ENCODE measurements at places on chromosomes 6 and 20.

- DNase-seq = peak; percentile 73
Measured at GRCh38 chr6:29490055-29490454, 2.3 kb upstream of the MAS1L start.

- DNase-seq = peak; percentile 71
Measured at GRCh38 chr6:14903176-14904038, 342.5 kb upstream of the JARID2 start.

DNA sequence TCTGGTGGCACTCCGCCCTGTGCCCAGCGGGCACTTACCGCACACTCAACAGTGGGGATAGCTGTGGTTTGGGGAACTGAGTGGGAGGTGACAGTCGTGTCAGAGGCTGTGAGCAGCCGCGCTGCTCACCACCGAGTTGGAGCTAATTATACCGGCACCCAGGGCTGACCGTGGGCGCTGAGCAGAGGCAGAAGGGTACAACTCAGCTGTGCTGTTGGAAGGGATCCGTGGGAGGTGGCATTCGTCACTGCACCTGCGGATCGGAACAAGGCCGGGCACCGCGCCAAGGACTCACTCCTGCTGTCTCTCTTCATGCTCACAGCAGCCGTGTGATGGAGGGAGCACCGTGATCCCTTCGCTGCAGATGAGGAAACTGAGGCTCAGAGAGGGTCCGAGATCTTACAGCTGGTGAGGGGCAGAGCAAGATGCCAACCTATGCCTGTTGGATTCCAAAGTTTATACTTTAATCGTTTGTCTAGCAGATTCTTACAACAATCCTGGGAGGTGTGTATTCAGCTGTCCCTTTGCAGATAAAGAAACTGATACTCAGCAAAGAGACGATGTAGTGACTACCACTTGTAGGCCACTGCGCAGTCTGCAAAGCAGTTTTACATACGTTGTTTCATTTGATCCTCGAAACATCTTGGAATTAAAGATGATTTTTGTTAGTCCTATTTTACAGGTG is 713 bp upstream of the ELMO2 start:
- peak; percentile 71 for DNase-seq

DNA sequence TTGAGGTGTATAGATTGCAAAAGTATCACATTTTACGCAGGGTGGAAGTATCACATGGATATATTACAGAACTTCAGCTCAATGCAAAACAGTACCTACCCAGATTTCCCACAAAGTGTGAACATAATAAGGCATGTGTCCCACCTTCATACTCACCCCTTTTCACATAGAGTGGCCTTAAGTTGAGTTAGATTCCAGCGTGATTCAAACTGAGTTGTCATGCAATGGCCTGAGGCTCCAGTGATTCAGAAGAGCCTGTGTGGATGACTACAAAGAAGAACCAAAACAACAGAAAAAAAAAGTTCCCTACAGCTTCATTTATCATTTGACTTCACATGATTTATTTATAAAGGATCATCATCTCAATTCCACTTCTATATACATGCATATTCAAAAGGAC is 309.7 kb downstream of the SLC35F1 start:
- DNase-seq = no peak

DNA sequence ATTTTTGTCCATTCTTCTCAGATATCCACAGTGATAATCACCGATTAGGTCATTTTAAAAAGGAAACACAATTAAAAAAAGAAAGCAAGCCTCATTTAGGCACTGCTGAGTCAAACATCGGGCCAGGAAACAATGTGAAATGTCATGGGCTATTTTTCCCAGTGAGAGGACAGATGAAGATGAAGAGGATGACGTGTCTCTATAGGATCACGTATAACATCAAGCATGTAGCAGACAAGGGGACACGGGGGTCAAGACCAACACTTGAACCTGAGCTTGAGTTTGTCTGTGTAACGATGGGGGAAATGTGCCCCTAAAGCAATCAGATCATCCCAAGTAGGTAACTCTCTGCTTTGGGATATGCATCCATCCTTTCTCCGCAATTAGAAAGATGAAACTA is 553.2 kb downstream of the CD83 start:
- no peak for DNase-seq

GRCh38 chr6:122650403-122650802 is 40.2 kb downstream of the PKIB start:
- DNase-seq = no peak

DNA sequence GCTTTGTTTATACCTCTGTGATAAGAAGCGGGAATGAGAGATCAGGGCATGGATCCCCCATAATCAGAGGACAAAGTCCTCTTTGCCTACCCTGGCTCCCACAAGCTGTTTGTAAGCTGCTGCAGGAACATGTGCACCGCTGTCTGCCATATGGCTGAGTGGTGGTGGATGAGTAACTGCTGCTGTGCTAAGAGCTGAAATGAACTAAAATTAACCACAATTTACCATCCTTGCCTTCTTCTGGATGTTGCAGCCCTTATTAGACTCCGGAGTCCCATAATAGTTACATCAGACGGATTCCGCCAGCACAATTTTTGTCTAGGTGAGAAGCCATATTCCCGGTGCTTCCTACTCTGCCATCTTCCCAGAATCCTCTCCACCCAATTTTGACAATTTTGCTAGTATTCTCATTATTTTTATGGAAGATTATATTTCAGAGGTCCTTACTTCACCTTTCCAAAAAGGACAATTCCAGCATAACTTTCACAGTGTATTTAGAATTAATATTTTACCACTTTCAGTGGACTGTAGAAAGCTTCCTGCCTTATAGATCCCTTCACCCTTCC is 6.0 kb upstream of the CMTR1 start:
- DNase-seq = no peak

DNA sequence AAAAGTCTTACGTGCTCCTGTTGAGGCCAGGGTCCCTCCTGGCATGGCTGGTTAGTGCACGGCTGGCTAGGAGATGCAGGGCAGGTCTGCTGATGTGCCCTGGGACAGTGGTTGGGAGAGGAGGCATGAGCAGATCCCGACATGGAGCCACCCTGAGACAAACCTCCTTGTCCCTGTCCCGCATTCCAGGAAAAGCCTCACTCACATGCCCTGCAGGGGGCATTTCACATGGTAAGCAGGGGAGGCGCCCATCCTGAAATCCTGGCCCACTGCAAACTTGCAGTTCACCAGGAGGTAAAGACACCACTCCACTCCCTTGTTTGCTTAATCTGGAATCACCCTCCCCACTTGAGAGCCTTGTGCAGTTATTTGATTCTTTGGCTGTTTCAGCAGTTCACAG is 116.7 kb upstream of the SLC24A3 start:
- DNase-seq = no peak

- DNase-seq = no peak
Measured at GRCh38 chr20:47927385-47927851, 142.1 kb upstream of the SULF2 start.

- no peak for DNase-seq
Measured at GRCh38 chr6:163529605-163530004, 115.1 kb downstream of the QKI start.

DNA sequence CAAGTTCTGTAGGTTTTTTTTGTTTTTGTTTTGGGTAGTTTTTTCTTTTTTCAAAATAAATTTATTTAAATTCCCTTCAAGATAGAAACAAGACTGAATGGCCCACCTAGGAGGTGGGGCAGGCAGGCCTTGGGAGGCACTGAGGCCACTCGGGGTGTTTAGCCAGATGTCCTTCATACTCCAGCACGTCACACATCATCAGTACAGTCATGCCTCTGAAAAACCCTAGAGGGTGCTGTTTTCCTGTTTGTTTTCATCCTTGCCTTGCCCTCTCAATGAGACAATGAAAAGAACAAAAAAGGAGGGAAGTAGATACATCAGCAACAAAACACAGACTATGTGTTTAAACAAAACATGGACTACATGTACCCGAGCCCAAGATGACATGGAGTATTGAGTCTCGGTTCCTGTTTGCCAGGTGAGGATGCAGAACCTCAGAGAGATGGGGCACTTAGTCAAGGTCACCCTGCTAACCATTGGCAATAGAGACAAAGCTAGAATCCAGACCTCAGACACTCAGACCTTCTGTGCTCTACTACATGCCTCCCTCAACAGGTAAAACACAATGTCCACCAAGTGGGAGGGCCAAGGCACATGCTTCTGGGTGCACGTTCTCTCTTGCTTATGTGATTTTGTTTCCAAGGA is 26.8 kb upstream of the CLIC5 start:
- DNase-seq = peak; percentile 79

DNA sequence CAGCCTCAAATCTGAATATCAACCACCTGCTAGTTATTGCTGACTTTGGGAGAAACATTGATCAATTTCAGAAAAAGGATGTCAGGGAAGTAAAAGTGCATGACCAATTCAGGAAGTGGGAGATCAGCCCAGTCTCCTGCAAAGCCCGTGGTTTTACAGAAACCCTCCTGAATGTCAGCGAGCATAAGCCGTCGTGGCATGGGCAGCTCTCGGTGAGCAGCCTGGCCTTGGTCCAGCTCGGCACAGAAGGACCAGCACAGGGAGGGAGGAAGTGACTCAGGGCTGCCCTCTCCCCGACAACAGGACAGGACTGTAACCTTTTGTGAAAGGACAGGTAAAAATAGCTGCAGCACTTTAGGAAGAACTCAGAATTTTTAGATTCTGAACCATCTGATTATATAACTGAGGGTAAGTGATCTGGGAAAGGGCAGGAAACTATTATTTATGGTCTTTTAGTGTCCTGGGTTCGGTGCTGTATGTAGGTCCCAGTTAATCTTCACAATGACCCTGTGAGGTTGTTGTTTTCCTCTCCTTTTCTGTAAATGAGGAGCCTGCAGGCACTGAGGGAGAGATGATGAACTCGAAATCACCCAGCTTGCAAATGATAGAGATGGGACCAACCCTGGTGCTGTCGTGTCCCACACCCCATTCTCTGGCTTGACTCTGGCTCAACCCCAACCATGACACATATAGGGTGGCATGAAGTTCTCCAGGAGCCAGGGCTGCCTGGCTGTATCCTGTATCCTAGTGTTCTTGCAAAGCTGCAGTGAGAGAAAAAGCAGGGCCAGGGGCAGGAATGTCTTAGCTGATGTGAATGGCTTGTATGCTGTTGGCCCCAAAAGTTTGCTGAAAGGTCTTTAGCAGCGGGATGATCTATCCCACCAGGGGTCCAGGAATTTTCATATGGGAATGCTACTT is 37.6 kb downstream of the NRN1 start:
- DNase-seq = peak; percentile 7

DNA sequence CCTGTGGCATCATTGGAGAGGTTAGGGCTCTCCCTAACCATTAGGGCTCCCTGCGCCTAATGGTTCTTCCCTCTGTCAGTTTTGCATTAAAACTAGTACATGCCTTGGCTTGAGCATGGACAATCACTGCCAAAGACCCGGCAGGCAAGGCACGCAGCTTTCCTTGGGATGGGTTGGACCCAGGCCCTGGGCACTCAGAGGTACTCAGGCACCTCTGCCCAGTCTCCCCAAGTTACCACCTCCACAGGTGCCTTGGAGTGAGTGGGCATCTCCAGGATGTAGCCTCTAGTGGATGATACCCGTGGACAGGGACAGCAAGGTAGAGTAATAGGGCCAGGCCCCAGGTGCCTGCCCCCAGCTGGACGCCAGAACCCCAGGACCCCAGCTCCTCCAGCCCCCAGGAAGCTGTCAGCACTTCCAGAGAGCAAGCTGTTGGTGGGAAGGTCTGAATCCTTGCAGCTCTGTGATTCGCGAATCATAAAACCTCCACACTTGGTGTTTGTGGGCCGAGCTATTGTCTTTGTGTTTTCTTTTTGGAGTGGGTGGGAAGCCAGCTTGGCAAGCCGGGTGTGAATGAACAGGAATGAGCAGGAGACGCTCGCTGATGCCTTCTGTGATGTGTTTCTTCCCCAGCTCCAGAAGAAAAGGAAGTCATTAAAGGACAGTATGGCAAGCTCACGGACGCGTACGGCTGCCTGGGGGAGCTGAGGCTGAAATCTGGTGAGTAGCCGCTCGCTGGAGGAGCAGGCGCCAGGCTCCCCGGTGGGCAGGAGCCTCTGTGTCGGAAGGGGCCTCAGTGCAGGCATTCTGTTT is 35.1 kb downstream of the SYNJ2 start:
- no peak for DNase-seq

DNA sequence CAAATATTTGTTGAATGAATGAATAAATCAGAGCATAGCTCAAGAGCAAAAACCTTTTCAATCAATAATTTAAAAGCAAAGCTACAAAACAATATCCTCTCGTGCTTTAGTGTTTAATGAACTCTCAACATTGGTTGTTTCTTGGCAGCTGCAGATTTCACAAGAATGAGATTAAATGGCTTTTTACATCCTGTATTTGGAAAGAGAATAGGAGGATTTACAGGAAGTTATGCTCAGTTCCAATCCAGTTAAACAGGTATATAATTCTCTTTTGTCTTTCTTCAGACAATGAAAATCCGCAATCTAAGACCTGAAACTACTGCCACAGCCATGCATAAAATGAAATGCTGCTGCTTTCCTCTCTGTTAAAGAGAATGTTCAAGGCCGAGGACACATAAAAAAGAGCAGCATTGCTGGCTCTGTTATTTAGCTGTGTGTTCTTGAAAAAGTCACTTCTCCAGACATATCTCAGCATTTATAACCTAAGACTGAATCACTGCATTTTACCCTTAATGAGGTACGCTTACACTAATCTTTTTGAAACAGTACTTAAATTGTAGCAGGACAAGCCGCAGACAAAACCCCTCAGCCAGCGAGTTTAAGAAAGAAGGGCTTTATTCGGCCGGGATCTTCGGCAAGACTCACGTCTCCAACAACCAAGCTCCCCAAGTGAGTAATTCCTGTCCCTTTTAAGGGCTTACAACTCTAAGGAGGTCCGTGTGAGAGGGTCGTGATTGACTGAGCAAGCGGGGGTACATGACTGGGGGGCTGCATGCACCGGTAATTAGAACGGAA is 3.6 kb downstream of the C6orf52 start:
- DNase-seq = peak; percentile 27

- no peak for DNase-seq
Measured at GRCh38 chr6:18536591-18537055, 149.5 kb downstream of the RNF144B start.

- no peak for DNase-seq
Measured at GRCh38 chr6:135750081-135750480, 101.4 kb upstream of the PDE7B start.

GRCh38 chr20:53609491-53610445 is 16.1 kb upstream of the ZNF217 start:
- DNase-seq = peak; percentile 91

DNA sequence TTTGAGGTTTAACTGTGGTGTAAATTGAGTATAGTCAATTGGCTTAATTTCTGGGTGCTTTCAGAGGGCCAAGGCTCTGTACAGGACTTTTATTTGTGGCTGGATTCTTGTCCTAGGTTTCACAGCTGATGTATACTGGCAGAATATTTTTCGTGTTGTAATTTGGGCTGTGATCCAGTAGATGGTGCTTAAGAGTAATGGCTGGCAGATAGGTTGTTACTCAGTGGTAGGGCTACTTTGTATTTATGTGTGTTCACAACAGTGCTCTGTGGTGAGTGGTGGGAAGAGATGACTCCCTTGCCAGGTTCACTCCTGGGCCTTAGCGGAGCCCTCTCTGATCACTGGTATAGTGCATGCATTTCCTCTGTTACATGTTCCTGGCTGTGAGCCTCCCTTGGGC is 34.5 kb upstream of the FERMT1 start:
- peak; percentile 10 for DNase-seq
